ENCODE measurements at places on chromosomes 3 and 15. TPM values are rescaled to one million over a fixed set of nuclear protein-coding genes. Genes with fewer than 3 reads are reported as not detected.

ETFA gene
- 274 TPM for total RNA-seq

WDR5B gene
- 3.2 TPM for total RNA-seq

XCR1 gene
- total RNA-seq, result not detected

C3orf22 gene
- total RNA-seq, result not detected

P2RY12 gene
- total RNA-seq, result not detected

FBLN2 gene
- 3.1 TPM for total RNA-seq

MEGF11 gene
- 0.70 TPM for total RNA-seq

HAPLN3 gene
- total RNA-seq, result 26.5 TPM

CPA3 gene
- total RNA-seq, result not detected

CCDC174 gene
- total RNA-seq, result 13.6 TPM

TGM5 gene
- total RNA-seq, result not detected

PRSS50 gene
- not detected for total RNA-seq

PLCB2 gene
- total RNA-seq, result 0.55 TPM

BFSP2 gene
- not detected for total RNA-seq

FSIP1 gene
- total RNA-seq, result 0.84 TPM

C3orf85 gene
- not detected for total RNA-seq

Measured in A549 treated with ZK216348 at 1 μM for 4 hours (cell line).